ENCODE measurements at places on chromosomes 11 and 22.

DNA sequence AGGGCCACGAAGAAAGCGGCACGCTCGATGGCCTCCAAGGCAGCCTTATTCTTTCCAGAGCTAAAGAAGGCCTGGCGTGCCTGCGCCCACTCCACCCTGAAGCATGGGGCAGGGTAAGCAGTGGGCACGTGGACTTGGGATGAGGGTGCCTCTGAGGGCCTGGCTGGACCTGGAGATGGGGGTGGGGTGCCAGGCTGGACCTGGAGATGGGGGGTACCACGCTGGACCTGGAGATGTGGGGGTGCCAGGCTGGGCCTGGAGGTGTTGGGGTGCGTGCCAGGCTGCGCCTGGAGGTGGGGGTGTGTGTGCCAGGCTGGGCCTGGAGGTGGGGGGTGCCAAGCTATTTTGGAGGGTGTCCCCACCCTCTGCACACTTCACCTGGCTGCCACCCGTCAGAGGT is 5.3 kb downstream of the CPT1B start:
- DNase-seq = no peak

DNA sequence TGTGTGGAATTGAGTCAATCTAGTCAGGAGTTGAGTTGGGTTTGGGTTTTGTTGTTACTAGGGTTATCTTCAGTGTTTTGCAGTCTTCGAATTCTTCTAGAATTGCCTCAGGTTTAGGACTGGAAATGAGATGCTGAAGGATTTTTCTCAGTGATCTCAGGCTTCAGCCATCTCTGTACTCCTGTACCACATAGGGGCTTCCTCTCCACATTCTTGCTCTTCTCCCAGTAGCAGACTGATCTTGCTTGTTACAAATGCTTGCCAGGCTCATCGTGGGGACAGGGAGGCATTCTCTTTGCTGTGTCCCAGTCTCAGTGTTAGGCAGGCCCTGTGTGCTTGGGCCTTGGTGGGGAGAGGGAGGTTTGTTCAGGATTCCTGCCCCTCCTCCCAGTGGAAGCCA is 96.1 kb downstream of the LRRC32 start:
- no peak for DNase-seq

GRCh38 chr11:86491027-86491426 is 116.3 kb downstream of the CCDC81 start:
- no peak for DNase-seq

DNA sequence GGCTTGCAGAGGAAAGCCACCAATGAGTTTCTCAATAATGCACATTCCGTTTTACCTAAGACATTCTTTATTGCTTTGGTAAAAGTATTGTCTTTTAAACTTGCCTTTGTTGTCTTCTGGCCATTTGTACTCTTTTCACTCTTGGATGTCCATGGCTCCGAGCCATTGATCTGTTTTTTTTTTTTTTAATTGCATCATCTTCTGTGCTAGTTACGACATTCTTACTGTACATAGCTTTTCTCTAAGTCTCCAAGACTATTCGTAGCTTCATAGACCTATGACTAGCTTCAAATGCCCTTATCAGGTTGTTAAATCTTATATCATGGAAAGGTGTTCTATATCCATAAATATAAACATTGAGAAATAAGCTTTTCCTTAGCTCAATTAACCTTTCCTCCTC is 1522.6 kb downstream of the FAM181B start:
- no peak for DNase-seq

- DNase-seq = no peak
Observed at GRCh38 chr11:11916981-11917399, 75.2 kb downstream of the USP47 start.

DNA sequence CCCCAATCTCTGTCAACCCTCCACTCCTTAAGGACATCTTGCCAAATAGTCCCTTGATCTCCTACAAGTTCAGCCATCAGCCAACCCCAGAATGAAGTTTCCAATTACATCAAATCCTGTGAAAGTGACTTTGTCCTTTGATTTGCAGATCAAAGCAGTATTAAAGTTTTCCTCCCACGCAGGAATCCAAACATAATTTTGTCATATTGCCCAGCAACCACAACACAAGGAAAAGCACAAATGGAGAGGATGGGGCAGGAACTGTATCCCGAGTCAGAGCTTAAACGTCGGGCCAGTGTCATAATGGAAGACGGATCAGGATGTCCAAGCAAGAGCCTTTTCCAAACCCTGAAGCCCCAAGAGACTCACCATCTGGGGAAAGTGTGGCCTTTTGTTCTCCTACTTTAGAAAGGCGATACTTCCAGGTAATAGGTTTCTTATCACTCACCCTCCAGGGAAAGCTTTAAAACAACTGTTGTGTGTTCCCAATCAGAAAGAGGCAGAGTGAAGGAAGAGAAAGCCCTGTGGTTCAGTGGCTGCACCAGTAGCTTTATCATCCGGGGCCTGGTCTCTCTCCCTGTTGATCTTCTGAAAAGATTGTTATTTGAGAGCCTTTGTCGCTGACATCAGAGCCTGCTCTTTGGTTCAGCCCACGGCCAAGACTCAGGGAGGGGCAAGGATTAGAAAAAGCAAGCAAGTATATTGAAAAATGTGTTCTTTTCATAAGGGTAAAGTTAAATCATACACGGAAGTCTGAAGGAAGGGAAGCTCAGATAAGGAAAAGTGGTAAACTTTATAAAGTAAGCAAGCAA is 41.7 kb downstream of the EXPH5 start:
- DNase-seq = no peak

DNA sequence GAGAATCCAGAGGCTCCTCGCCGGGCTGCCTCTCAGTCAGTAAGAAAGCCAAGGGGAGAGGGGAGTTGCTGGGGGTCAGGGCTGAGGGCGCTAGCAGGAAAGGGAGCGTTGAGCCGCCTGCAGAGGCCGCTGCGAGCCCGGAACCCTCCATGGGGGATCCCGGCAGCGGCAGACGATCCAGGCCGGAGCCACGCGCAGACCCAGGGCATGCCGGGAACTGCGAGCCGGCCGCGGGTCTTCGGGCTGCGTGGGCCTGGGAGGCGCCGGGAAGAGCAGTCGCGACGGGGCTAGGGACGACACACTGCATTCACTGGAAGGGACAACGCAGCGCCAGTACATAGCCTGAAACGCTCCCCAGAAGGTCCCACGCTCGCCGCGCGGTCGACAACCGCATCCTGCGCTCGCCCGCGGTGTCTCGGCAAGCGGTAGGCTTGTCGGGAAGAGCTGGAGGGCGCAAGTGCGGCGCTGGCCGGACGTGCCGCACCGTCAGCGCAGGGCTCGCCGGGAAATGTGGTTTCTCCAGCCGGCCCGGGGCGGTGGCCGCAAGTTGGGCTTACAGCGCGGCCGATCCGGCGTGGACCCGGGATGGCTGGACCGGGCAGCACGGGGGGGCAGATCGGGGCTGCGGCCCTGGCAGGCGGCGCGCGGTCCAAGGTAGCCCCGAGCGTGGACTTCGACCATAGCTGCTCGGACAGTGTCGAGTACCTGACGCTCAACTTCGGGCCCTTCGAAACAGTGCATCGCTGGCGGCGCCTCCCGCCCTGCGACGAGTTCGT is at the start of gene LZTR1:
Gene LZTR1 (plus strand): TSS at position 511 of the 776 bp plus-strand sequence. CDS start 75 bp downstream, at position 586.
- DNase-seq = peak; percentile 69

DNA sequence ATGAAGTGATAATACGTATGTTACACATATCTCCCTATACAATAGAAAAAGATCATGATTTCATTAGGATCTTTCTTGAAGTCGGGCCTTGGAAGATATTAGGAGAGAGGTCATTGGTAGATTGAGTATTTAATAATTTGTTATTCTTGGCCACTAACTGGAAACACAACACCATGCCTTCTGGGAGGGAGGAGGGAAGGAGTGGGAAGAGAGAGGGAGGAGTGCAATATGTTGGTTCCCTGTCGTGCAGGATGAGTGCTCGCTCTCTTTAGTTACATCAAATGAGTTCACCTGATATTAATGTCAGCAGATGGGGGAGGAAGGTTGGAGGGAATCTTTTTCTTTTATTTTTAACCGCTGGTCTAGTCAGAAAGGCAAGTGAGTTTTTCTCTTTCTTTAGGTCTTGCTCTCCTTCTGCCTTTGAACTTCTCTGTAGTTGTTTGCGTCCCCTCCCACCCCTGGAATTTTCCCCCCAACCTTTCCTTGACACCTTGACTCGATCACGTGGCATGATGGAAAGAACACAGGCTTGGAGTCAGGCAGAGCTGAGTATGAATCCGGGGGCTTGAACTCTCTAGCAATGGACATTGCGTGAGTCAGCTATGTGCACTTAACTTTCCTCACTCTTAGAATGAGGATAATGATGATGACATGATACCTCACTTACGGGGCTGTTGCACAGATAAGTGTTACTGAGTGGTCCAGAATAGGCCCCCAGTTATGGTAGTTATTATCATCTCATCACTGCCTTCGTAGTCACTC is 6.2 kb downstream of the ADAMTS15 start:
- DNase-seq = no peak

DNA sequence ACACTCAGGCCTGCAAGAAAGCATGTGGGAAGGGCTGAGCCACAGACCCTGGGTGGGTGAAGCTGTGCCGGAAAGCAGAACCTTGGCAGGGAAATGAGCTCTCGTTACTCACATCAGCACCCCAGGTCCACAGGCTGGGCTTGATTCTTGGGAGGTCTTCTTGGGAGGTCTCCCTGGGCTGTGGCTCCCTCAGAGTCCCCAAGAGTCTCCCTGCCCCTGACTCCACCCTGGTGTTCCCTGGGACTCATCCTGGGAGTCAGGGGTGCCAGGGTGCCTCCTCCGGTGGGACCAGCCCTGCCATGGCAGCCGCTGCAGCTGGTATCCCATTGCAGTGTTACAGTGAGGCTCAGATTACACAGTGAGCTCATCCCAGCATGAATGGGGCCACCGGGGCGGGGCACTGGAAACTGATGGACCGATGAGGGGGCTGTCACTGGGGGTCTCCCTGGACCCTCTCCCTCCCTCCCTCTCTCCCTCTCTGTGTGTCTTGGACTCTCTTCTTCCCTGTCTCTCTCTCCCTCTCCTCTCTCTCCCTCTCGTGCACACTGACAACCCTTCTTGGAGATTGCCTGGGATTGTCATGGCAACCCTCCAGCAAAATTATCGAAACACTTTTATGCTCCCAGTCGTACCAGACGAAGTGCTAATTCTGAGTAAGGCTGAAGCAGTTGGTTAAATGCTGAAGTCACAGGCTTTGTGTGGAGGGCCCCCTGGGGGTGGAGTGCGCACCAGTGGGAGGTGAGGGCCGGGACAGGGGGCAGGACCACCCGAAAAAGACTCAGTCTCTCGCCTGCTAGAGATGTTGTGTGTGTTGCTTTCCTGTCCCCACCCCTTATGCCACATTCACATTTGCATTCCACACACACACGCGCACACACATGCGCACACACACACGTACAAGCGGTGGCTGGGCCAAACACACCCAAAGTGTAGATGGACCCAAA is 8.6 kb upstream of the C11orf96 start:
- DNase-seq = no peak

DNA sequence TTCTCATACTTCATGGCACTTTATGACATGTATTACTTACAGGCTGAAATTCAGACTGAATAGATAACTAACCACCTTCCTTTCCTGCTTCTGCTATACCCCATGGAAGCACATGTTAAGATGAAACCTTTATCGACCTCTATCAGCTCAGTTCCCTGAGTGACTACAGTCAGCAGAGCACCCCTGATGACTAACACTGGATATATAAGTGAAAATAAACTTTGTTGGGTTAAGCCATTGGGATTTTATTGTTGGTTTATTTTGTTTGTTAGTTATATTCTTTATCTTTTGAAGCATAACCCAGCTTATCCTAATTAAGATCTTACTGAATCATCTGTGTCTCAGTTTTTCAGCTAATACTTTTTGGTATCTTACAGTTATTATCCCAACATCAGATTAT is 23.0 kb upstream of the MAML2 start:
- DNase-seq = no peak

- no peak for DNase-seq
Observed at GRCh38 chr11:64516226-64516625, 74.8 kb upstream of the SLC22A12 start.

GRCh38 chr11:121226415-121227263 is 65.9 kb upstream of the SC5D start:
- no peak for DNase-seq

- DNase-seq = no peak
Observed at GRCh38 chr11:117391181-117391580, 63.5 kb downstream of the CEP164 start.

- DNase-seq = no peak
Observed at GRCh38 chr22:41123151-41123550, 30.8 kb downstream of the EP300 start.

DNA sequence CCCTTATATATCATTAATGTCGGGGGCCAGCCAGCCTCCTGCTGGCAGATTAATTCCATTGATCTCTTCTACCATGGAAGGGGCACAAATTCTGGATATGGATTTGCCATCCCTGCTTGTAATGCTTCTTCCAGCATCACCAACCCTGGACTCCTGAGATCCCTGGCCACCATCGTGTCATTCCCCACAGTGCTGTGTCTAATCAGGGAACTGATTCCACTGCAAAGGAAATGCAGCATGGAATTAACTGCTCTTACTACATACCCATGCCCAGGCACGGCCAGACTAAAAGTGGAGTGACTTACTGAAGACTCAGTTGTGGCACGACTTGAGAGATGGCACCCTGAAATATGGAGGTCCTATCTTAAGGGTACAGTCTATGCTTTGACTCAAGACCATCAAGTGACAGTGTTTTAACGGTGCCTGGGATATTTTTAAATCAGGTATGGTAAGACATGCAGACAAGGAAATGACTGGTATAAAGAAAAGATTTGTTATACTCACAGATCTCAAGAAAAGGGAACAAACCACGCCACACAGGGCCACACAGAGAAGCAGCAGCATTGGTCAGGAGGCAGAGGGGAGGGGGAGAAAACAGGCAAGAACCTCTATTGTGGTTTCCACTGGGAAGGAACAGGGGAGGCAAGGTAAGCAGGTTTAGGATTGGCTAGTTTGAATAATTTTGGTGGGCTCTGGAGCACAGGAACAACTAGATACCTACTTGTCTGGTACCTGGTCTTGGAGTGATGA is 65.1 kb downstream of the IGLL5 start:
- DNase-seq = no peak

DNA sequence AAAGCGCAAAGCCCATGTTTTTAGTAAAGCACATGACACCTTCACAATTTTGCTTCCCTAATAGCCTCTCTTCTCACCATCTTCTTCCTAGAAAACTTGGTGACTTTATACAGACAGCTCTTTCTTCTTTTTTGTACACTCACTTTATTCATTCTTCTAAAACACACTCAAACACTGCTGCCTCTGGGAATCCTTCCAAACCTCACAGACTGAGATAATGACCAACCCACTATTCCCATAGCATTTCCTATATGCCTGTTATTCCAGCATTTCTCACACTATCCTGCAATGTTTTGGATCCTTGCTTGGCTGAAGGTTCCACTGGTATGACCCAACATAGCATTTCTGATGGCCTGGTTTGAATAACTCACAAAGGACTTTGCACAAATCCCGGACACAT is 442.1 kb upstream of the CCDC90B start:
- DNase-seq = no peak

- DNase-seq = no peak
Observed at GRCh38 chr11:110287537-110287936, 8.9 kb downstream of the RDX start.

DNA sequence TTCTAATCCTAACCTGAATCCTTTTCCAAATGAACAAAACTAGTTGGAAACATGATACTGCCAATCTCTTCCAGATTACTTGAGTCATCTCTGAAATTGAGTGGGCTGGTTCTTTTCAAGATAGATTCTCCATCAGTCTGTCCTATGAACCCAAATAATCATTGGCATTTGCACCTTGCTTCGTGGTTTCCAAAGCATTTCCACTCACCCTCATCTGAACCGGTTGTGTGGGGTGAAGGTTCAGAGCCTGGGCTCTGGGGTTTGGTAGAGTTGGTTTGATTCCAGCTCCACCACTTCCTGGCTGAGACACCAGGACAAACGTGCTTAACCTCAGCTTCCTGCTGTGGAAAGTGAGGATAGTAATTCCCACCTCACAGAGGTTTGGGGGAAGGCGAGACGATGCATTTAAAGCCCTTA is 206.4 kb upstream of the E2F8 start:
- DNase-seq = no peak
